ENCODE measurements at places on chromosomes 12 and 14. TPM values are rescaled to one million over a fixed set of nuclear protein-coding genes. Genes with fewer than 3 reads are reported as not detected.

C1QL4 gene
- polyA plus RNA-seq: 0.07 TPM

ABHD12B gene
- polyA plus RNA-seq: not detected

GPR132 gene
- polyA plus RNA-seq: not detected

KCNH3 gene
- polyA plus RNA-seq: 3.4 TPM

TSHR gene
- not detected for polyA plus RNA-seq

TSPAN19 gene
- polyA plus RNA-seq: not detected

SLC15A4 gene
- 6.8 TPM for polyA plus RNA-seq

NUAK1 gene
- 4.8 TPM for polyA plus RNA-seq

ZDHHC22 gene
- not detected for polyA plus RNA-seq

FITM1 gene
- polyA plus RNA-seq: 2.4 TPM

WIF1 gene
- polyA plus RNA-seq: not detected

PTGER2 gene
- 3.5 TPM for polyA plus RNA-seq

C12orf60 gene
- polyA plus RNA-seq: 0.45 TPM

LGR5 gene
- polyA plus RNA-seq: 0.22 TPM

AQP6 gene
- polyA plus RNA-seq: not detected

CLEC6A gene
- 0.04 TPM for polyA plus RNA-seq

LRP1-AS gene
- not detected for polyA plus RNA-seq

PPFIA2 gene
- polyA plus RNA-seq: 2.6 TPM

NFATC4 gene
- 11.2 TPM for polyA plus RNA-seq

RNASE3 gene
- polyA plus RNA-seq: 0.12 TPM

KRT85 gene
- polyA plus RNA-seq: not detected

CCDC197 gene
- polyA plus RNA-seq: not detected

Data from small intestine (tissue), 16 donors.